HFFc6 (cell line): ENCODE measurements at places on chromosomes 12 and 14. TPM values are rescaled to one million over a fixed set of nuclear protein-coding genes. Genes with fewer than 3 reads are reported as not detected.
A peak's percentile ranks its signal among the peaks of the same experiment; 100 is the strongest.

The SMOC1 gene
- total RNA-seq: not detected in 3 replicates

The RNASE4 gene
- total RNA-seq: 2.8 to 5.0 TPM (median 4.8 TPM) in 3 replicates

The C12orf56 gene
- total RNA-seq: not detected in 3 replicates

The ITGA5 gene
- total RNA-seq: 311 to 334 TPM (median 327 TPM) in 3 replicates

The C1QL4 gene
- total RNA-seq: 0.18 to 0.37 TPM in 2 of 3 replicates, not detected in the other

The STXBP6 gene
- total RNA-seq: 15.6 to 19.5 TPM (median 18.2 TPM) in 3 replicates

The TRAFD1 gene
- total RNA-seq: 23.4 to 25.7 TPM (median 24.7 TPM) in 3 replicates

The LRP6 gene
- total RNA-seq: 29.6 to 33.4 TPM (median 30.6 TPM) in 3 replicates

The INHBE gene
- 0.18 to 0.35 TPM (median 0.22 TPM) in 3 replicates for total RNA-seq

The LYZ gene
- not detected in 3 replicates for total RNA-seq

The SLC6A15 gene
- not detected in 3 replicates for total RNA-seq

The ANO2 gene
- 0.51 TPM in 1 of 3 replicates, not detected in the others for total RNA-seq

The CEP128 gene
- total RNA-seq: 4.8 to 9.5 TPM (median 8.7 TPM) in 3 replicates

The SLC17A8 gene
- not detected in 3 replicates for total RNA-seq

The C14orf39 gene
- total RNA-seq: not detected in 3 replicates

The C12orf54 gene
- total RNA-seq: not detected in 3 replicates

The SOAT2 gene
- total RNA-seq: 0.12 to 0.22 TPM (median 0.12 TPM) in 3 replicates

The SLC10A1 gene
- not detected in 3 replicates for total RNA-seq

DNA sequence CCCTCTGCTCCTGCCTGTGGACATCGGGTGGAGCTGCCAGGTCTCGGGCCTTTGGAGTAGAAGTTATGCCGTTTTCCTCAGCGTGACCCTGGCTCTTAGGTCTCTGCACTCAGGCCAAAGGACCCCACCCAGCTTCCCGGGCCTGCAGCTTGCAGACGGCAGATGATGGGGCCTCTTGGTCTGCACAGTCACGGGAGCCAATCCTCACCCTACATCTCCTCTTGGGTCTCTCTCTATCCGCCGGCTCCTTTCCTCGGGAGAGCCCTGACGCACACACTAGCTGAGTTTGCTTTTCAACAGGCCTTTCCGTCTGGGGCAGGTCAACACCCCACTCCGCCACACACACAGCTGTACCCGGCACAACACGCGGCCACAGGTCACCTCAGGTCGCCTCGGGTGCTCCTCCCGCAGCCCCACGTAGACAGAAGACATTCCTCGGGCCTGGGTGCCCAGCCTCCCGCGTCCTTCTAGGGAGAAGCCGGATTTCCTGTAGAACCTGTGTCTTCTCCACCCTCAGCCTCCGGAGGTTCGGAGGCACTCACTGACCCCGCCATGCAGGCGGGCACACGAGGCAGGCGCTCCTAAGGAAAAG lies 9.9 kb downstream of the GALNT9 start:
- DNase-seq: no peak

DNA sequence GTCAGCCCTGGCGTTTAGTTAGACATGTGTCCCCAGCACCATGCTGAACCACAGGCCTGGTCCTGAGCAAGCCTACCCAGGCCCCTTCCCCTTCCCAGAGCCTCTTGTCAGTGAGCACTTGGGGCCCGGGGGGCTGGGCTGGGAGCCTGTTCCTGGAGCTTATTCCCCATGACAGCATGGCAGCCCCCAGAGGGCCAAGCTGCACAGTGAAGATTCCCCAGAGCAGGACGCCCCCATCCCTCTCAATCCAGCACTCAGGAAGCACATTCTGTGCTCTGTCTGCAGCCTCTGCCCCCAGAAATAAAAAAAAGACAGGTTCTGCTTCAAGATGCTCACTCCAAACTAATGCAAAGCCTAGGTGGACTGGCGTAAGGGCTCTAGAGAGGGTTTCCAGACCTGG lies 117.3 kb downstream of the LGMN start:
- no peak for DNase-seq

GRCh38 chr12:113385282-113385882 lies 18.3 kb downstream of the SDS start:
- DNase-seq: no peak

GRCh38 chr12:115303723-115304309 lies 619.8 kb upstream of the TBX3 start:
- no peak for DNase-seq

DNA sequence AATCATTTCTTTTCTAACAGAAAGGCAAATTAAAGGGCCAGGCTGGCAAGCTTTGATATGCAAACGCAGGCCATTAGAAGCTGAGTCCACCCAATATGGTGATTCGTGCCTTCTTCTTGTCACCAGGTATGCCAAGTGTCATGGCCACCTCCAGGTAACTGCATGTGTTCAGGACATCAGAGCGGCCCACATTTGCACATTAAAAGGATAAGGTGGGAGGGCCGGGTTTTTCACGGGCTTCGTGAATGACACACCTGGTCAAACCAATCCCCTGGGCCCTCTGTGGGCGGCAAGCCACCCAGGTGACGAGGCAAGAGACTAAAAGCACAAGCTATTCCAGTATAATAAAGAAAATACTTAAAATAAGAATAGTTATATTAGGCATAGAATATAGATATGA lies 75.9 kb upstream of the TSPAN11 start:
- DNase-seq: no peak

- no peak for DNase-seq
Observed at GRCh38 chr12:87801860-87802720, 227.1 kb downstream of the C12orf50 start.

GRCh38 chr12:24025153-24025798 lies 75.8 kb upstream of the SOX5 start:
- no peak for DNase-seq

- no peak for DNase-seq
Observed at GRCh38 chr12:53327435-53328042, 6.1 kb upstream of the AAAS start.

GRCh38 chr14:99793213-99794150 lies at the start of gene EML1:
TSS of gene EML1 (plus strand) at chr14:99793413. CDS start at chr14:99793477, 64 bp downstream.
- DNase-seq: peak; percentile 77

DNA sequence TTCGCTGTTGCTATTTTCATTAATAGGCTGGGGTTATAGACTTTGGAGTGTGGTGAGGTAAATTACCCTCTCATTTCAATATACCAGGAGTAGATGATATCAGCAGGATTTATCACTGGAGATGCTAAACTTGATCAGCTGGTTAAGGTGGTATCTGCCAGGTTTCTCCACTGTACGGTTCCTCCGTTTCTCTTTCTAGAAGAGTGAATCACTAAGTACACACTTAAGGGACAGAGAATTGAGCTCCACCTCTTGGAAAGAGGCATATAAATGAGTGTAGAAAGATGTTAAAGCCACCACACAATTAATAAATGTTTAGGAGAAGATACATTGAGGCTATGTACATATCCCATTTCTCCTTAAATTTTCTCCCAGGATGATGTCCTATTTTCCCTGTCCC lies 277.4 kb upstream of the GRIP1 start:
- no peak for DNase-seq

DNA sequence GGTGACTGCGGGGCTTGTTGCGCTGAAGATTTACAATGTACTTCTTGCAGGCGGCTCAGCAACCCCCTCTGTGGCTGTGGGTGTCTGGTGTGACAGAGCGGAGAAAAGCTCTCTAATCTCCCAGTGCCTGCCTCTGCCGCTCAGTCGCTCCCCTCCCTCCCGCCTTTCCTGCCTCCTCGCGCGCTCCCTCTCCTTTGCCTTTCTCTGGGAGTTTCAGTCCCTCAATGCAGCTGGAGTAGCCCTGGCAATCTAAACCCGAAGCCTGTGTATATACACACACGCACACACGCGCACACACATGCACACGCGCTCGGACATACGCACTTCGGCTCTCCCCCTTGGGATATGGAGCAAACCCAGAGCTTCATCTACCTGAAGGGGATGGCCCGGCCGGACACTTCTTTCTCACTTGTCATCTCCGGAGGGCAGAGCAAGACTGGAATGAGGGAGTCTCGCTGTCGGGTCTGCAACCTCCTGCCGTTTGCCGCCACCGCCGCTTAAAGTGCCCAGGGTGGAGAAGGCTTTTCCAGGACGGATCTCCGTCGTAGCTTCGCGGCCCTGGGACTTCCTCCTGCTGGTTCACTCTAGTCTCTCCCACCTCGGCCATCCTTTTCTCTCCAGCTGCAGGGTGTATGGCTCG lies 599 bp upstream of the TRHDE start:
- DNase-seq: peak; percentile 45

- DNase-seq: peak; percentile 14
Observed at GRCh38 chr12:111363578-111363977, 5.3 kb downstream of the PHETA1 start.

- DNase-seq: no peak
Observed at GRCh38 chr12:47165934-47166333, 86.2 kb upstream of the AMIGO2 start.

GRCh38 chr12:32944195-32944594 lies 47.6 kb upstream of the PKP2 start:
- DNase-seq: no peak

- DNase-seq: no peak
Observed at GRCh38 chr14:35004839-35005238, 22.0 kb downstream of the SRP54 start.

- DNase-seq: no peak
Observed at GRCh38 chr14:72605096-72605920, 288.6 kb downstream of the DPF3 start.

DNA sequence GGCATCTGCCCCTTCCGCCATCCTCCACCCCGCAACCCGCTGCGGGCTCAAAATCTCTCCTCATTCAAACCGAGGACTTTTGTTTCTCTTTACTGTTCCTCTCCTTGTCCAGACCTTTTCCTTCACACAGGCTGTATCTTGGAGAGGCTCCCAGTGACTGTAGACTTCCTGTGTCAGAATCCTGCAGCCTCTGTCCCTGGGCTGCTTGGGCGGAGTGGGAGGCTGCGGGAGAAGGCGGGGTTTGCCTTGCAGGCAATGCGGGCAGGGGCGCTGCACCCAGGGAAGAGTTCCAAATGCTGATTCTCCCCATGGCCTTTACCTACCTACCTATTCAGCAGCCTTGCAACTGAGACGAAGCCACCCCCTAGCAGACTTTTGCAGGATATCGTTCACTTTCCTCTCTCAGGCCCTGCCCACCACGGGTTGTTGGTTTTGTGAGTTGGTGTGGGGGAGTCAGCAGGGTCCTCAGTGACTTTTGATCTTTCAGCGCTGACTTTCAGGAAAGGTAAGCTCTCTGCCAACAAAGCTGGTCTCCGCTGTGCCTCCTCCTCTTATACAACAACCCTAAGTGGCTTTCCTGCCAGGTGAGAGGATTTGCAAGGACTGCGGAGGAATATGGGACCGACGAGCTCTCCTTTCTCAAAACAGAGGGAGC lies 79.0 kb upstream of the KCNA1 start:
- DNase-seq: no peak

DNA sequence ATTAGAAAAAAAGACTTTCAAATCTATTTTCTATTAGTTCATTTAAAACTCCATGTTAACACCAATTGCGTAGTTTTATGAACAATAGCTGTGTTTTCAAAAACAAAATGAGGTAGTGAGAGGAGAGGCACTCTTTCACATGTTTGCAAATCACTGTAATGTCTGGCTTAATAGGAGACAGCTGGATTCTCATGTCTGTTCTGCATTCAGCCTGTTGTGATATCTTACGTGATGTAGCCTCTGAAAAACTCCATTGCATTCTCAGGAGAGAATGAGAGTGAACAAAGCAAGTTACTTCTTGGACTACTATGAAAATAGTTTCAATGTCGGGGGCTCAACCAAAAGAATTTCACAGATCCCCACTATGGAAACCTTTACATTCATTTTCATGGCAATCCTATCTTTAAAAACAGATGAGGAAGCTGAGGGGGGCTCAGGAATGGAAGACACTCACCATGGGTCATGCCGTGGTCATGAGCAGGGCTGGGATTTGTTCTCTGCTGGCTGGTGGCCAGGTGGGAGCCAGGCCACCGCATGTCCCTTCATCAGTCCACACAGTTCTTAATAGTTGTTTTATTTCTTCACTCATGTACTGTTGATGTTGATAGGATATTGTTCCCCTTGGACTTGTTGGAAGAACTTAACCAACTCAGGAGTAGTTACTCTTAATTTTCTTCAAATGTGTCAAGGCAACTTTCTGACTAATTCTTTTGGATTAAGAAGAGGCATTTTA lies 346.2 kb upstream of the FAR2 start:
- DNase-seq: no peak

- DNase-seq: no peak
Observed at GRCh38 chr12:94614288-94614721, 36.1 kb downstream of the TMCC3 start.

GRCh38 chr14:39033371-39033770 lies 69.7 kb downstream of the SEC23A start:
- peak; percentile 19 for DNase-seq

DNA sequence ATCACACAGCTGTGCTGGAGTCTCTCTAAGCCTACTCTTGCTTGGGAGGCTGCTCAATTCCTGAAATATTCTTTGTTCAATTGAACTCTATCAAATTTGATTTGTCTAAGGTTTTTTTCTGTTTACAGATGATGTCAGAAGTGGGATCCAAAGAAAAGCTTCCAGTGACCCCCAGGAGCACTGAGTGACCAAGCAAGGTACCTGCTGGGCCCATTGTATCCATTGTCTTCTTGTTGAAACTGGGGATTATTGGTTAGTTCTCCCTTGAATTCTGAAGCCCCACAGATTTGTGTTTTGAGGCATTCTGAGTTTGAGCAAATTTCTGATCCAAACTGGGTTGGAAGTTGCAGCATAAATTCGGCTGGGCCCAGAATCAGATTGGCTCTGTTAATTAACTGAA lies 64.6 kb downstream of the MYF5 start:
- DNase-seq: no peak

- no peak for DNase-seq
Observed at GRCh38 chr12:76713130-76713529, 50.8 kb upstream of the ZDHHC17 start.

- DNase-seq: no peak
Observed at GRCh38 chr12:49696723-49697122, 10.5 kb downstream of the FMNL3 start.

- no peak for DNase-seq
Observed at GRCh38 chr14:20428802-20429201, 7.2 kb downstream of the KLHL33 start.
